ENCODE measurements at places on chromosomes 3 and 15.

GRCh38 chr3:25427942-25428788 is at the start of gene RARB:
Gene RARB (plus strand): TSS chr3:25428263. CDS start chr3:25428732, 469 bp downstream.
- peak; percentile 96 for DNase-seq

DNA sequence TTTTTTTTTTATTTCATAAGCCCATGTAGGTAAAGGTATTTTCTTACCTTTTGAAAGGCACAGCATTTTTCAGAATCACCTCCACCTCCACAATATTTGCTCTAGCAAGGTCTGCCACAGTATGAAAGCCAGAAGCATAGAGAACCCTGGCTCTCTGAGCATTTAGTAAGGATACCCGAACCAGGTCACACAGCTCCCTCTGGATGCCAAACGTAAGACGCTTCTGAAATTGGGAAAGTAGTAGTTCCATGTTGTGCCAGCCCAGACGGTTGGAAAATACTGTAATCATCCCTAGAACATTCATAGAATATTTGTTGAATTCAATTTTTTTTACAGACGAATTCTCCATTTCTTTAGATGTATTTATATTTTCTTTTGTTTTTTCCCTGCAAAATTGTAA is 52.4 kb downstream of the POLQ start:
- peak; percentile 34 for DNase-seq

DNA sequence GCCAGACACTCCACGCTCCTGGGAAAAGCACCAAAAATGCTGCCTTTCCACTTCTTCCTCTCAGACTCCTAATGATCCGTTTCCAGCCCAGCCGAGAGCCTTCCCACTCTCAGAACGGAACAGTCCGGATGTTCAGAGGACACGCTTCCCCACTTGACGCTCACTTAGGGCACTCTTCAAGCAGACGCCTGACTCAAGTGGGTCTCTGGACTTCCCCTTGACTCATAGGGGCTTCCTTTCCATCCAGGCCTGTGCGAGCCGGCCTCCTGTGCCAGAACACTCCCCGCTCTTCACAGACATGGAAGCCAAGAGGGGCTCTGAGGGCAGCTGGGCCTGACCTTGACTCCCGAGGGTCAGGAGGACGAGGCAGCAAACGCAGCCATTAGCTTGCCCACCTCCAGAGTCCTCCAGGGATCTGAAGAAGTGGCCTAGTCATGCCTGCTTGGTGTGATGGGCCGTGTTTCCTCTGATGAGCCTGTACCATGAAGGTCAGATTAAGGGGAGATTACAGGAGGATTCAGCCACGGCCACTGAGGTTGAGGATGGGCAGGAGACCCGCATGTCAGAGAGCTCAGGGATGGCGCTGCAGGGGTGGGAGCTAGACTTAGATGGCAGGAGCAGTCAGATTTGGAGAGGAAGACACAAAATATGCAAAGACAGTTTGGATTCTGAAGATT is 114.7 kb upstream of the TLE3 start:
- no peak for DNase-seq

GRCh38 chr3:175266478-175266877 is 407.3 kb downstream of the NAALADL2 start:
- DNase-seq = peak; percentile 57

- DNase-seq = no peak
Observed at GRCh38 chr3:147370349-147370748, 36.0 kb downstream of the ZIC4 start.

GRCh38 chr3:155034786-155035185 is 45.3 kb upstream of the MME start:
- no peak for DNase-seq
